Stimulated activated CD4-positive, alpha-beta T cell treated with anti-CD3 and anti-CD28 coated beads, Interleukin-15, amount 100 ng/mL, for 1 hour (primary cell): ENCODE measurements at places on chromosomes 2 and 18.

- DNase-seq, result no peak
These were observed 296.5 kb downstream of the DCC start for GRCh38 chr18:52636536-52636935.

DNA sequence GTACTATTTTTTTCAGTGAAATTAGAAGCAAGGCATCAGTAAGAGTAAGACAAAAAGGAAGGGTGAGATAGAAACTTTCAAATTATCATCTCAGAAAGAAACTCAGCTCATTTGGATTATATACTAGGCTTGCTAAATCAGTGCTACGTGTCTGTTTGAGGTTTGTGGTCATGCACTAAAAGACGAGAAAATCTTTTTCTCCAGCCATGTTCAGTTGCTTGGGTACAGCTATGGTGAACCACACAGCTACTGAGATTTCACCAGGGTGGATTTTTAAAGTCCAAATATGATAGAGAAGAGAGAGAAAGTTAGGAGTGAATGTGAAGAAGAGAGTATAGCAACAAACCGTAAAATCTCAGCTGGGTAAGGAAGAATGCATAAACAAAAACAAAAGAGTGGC lies 161.6 kb downstream of the PTH2R start:
- no peak for DNase-seq

- no peak for DNase-seq
These were observed 1.0 kb downstream of the ACVR1 start for GRCh38 chr2:157874997-157875640.

GRCh38 chr2:25714740-25715139 lies 41.4 kb upstream of the DTNB start:
- no peak for DNase-seq

DNA sequence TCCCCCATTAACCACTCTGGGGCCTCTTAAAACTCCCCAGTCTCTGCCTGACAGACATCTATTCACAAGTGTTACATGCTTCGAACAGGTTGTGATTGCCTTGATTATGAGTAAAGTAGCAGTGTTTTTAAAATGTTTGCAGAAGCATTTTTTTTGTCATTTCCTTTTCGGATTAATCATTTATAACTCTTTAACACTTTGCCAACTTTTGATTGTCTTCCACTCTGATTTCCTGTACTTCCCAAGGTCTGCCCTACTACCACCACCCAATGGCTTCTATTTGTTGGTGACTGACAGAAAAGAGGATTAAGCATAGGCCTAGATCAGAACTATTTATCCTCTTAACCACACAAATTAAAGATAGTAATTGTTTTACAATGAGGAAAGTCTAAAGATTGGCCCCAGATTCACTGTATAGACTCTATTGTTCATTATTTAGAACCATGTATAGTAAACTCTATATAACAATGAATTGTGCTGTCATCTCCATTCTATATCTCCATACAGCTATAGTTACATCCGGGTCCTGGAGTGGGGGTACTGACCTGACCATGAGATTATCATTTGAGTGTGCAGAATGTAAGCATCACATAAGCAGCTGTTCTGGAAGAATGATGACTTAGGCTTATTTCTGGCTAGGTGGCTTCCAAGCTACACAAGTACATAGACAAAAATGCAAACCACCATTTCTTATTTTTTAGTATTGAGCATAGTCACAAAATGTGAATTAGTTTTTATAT lies 110.3 kb upstream of the RBMS1 start:
- DNase-seq, result no peak

DNA sequence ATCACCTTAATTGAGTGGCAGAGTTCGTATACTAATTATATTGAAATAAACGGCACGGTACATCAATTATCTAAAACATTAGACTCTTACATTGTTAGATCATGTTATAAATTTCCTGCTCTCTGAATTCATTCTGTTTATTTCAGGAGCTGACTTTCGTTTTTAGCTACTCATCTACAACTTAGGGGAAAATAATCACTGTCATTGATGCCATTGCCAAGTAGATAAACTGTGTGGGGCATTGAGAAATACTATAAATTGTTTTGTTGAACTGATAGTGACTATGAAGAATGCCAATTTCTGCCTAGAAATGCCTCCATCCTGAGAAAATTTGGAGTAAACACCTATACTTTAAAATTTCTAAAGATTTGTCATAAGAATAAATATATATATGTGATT lies 17.5 kb downstream of the ABCB11 start:
- no peak for DNase-seq

GRCh38 chr2:11174222-11174621 lies 19.0 kb downstream of the SLC66A3 start:
- no peak for DNase-seq

- no peak for DNase-seq
These were observed 18.8 kb downstream of the ATP6V1C2 start for GRCh38 chr2:10740226-10740625.
